ENCODE measurements at places on chromosomes 13 and 19.

DNA sequence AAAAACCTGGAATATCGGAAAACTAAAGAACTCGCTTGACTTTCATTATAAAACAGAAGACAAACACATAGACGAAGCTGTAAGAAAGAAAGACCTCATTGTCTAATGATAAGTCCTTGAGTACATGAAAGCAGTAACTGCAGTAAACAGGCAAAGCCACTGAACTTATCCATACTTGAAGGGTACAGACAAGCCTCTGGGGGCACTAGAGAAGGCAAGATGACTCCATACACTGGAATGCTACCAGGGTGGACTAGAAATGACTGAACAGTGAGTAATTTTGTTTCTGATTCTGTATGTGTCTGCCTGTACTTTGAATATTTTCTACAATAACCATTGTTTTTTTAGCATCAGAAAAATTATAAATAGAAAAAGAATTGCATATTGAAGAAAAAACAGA, 507.9 kb downstream of the UQCRFS1 start:
- DNase-seq, result no peak

DNA sequence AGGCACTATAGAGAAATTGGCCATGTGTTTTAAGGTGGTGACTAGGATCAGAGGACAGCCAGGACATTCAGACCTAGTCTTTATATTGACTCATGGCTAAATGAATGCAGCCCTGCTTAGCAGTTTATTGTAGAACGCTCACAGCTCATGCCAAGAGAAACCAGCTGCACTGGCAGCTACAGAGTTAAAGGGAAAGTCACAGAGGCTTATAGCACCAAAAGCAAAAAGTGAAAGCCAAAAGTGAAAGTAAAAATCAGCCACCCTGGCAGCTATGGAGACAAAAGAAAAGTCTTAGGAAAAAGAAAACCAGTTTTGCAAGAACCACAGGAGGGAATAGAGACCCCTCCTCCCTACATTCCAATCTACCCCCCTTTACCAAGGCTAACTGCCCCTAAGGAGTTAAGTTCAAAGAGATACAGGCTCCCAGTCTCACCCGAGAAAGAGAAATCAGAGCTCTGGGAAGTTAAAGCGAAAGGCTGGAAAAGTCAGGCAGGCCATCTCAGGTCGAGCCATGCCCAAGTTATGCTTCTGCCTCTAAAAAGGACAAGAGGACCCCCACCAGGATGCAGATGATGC, 99.0 kb downstream of the ZNF429 start:
- no peak for DNase-seq

GRCh38 chr13:23630349-23631093, 60.3 kb downstream of the TNFRSF19 start:
- DNase-seq, result no peak

DNA sequence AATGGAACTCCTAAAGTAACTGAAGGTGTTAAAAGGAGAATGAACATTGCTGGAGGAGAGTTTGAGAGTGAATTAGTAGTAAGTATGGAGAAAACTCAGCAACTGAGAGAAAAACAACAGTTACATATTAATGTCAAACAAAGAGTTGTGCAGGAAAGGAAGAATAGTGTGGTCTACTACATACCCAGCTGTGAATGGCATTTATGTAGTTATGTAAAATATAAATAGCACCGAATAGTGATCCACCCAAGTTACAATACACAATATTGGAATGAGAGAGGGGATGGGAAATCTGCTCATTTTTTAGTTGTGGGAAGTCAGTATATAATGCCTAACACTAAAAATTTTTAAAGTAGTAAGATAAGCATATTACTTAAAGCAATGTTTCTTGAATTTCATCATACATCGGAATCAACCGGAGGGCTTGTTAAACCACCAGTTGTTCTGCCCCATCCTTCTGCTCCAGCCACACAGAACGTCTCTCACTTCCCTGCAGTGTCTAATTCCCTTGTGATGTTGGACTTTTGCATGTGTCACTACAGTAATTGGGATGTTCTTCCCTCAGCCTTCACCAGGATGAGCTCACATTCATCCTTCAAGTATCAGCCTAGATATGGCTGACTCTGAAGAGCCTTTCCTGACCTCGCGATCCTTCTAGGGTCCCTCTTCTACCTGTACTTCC, 11.5 kb downstream of the CCDC70 start:
- DNase-seq, result no peak

DNA sequence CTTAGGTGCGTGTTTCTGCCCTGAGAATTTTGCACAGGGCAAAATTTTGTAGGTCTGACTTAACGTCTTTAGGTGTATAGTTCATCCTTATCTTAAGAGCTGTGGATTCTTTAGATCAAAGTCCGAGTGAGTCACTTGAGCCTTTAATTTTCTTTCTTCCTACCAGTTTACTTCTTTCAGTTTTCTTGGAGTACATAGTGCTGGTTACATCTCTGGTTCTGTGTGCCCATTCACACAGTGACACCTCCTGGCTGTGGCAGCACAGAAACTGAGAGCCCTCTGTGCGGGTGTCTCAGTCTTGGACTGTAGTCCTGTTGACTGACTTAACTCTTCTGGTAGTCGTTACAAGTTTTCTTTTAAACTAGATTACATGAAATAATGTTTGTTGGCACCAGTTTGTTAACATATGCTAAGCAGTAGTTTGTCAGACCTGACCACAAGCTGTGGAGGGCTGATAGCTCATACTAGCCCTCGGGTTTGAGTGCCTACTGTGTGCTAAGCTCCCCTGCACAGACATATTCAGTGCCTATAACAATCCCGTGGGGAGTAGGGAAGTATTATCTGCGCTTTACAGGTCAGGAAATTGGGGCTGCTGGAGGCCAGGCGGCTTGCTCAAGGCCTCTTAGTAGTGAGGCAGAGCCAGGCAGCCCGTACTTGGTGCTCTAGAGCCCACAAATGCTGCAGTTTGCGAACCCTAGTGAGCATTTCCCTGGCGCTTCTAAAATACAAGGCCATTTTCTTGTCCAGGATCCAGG, 1.6 kb downstream of the GATAD2A start:
- no peak for DNase-seq

GRCh38 chr19:5665781-5666513, 14.4 kb downstream of the MICOS13 start:
- DNase-seq, result no peak

- DNase-seq, result peak; percentile 42
These were observed 62.2 kb upstream of the GTF3A start for GRCh38 chr13:27362064-27362751.

GRCh38 chr13:73131247-73131646, 72.4 kb downstream of the KLF5 start:
- DNase-seq, result no peak

DNA sequence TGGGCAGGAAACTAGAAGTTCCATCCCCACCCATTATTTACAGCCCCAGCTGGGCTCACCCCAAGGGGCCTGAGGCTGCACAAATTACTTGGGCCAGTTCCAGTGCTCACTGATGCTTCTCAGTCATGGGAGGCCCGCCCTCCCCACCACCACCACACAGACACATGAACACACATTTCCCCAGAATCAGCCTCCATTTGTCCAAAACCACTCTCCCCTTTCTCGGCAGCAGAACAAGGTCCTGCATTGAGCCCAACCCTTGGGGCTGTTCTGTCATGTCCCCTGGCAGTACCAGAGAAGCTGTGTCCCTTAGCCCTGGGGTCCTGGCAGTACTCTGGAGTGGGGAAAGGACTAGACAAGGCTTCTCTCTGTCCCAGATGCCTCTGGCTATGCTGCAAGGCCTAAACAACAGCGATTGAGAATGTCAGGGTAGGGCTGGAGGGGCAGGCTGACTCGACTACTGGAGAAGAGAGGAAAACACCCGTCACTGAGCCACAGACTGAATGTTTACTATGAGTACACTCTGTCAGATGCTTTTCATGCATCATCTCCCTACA, 21.8 kb downstream of the SAMD4B start:
- DNase-seq, result no peak
